ENCODE measurements at places on chromosomes 7 and 10. TPM values are rescaled to one million over a fixed set of nuclear protein-coding genes. Genes with fewer than 3 reads are reported as not detected.
A peak's percentile ranks its signal among the peaks of the same experiment; 100 is the strongest.

DNA sequence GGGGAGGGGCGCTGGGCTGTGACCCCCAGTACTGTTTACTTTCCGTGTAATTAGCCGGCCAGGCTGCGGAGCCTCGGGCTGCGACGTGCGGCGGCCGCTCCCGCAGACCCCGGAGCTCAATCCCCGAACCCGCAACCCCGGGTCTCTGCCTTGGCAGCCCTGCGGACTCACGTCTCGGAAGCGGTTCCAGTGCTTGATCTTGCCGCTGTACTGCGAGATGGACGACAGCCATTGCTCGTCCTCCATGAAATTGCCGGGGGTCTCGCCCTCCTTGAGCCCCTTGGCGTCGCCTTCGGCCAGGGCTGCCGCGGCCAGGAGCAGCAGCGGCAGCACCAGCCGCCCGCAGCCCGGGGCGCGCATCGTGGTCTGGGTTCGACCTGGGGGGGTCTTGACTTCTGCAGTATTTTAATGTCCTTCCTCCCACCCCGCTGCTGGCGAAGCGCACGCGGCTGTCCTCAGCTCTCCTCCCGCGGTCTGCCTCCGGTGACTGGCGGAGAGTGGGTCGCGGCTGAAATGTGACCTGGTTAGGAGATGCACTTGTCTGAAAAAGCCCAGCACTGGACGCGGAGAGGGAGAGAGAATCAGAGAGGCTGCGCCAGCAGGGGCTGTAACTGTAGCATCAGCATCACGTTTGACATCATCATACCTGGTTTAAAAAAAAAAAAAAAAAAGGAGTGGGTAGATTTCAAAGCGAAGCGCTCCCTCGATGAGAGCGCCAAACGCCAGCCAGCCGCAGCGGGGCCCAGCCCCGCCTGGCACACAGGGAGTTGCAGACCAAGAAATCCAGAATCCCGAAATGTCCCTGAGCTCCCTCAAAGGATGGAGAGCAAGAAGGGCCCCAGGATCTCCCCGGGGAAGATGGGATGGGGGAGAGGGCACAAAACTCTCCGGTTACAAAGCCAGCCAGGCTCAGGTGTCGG lies at the start of gene SPOCK2:
Gene SPOCK2, minus strand, starts transcription at position 583 of the 920 bp plus-strand sequence. Its CDS starts 223 bp downstream, at position 360.
- peak; percentile 65 for DNase-seq

GRCh38 chr7:28102797-28103196 lies 77.8 kb downstream of the JAZF1 start:
- no peak for DNase-seq

GRCh38 chr7:85770332-85770731 lies 583.5 kb upstream of the SEMA3D start:
- DNase-seq: no peak

DNA sequence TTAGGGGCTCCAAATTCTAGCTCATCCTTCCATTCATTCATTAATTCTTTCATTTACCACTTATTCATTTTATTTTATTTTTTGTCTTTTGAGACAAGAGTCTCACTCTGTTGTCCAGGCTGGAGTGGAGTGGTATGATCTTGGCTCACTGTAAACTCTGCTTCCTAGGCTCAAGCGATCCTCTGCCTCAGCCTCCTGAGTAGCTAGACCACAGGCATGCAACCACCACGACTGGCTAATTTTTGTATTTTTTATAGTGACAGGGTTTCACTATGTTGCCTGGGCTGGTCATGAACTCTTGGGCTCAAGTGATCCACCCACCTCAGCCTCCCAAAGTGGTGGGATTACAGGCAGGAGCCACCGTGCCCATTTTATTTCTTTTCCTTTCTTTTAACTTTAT lies 31.6 kb downstream of the FGF8 start:
- no peak for DNase-seq

Gene GDF2
- total RNA-seq: 0.19 TPM

Gene LIPA
- total RNA-seq: 18.9 TPM

Measured in neural progenitor cell (in vitro differentiated cells).